ENCODE measurements at places on chromosomes 6 and 20.
A peak's percentile ranks its signal among the peaks of the same experiment; 100 is the strongest.

GRCh38 chr6:131013495-131013894 lies 49.5 kb downstream of the EPB41L2 start:
- no peak for DNase-seq

GRCh38 chr6:169069356-169069755 lies 184.3 kb downstream of the THBS2 start:
- DNase-seq = no peak

- DNase-seq = peak; percentile 62
Measured at GRCh38 chr6:2038092-2038491, 207.3 kb downstream of the GMDS start.

- no peak for DNase-seq
Measured at GRCh38 chr6:89392823-89393222, 19.2 kb downstream of the RRAGD start.

- no peak for DNase-seq
Measured at GRCh38 chr6:90982051-90982450, 395.2 kb upstream of the MAP3K7 start.

DNA sequence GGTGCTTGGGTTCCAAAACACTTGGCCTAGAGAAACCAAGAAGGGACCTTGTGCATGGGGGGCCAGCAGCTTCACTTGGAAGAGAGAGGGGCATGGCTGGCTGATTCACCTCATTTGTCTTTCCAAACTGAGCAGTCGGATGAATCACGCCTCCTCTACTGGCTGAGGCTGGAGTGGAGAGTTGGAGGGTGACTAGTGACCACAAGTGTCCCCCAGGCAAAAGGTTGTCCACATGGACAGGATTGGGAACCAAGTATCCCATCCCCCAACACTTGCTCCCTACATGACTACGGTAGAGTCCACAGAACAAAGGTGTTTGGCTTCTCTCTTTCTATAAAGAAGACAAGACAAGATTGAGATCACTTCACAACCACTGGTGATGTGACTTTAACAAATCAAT lies 875.6 kb downstream of the QKI start:
- DNase-seq = no peak

GRCh38 chr20:33169176-33169794 lies 1.3 kb downstream of the BPIFA2 start:
- peak; percentile 28 for DNase-seq

DNA sequence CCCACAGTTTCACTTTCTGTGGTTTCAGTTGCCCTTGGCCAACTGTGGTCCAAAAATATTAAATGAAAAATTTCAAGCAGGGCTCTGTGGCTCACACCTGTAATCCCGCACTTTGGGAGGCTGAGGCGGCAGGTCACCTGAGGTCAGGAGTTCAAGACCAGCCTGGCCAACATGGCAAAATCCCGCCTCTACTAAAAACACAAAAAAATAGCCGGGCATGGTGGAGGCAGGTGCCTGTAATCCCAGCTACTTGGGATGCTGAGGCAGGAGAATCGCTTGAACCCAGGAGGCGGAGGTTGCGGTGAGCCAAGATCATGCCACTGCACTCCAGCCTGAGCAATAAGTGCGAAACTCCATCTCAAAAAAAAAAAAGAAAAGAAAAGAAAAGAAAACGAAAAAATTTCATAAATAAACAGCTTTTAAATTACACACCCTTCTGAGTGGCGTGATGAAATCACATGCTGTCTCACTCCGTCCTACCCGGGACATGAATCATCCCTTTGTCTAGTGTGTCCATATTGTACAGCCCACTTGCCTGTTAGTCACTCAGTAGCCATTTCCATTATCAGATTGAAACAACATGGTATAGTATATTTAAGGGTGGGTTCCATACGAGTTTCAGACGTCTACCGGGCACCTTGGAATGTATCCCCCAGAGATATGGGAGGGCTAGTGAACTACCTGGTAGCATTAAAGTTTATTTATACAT lies 11.7 kb downstream of the PTPRK start:
- DNase-seq = no peak

DNA sequence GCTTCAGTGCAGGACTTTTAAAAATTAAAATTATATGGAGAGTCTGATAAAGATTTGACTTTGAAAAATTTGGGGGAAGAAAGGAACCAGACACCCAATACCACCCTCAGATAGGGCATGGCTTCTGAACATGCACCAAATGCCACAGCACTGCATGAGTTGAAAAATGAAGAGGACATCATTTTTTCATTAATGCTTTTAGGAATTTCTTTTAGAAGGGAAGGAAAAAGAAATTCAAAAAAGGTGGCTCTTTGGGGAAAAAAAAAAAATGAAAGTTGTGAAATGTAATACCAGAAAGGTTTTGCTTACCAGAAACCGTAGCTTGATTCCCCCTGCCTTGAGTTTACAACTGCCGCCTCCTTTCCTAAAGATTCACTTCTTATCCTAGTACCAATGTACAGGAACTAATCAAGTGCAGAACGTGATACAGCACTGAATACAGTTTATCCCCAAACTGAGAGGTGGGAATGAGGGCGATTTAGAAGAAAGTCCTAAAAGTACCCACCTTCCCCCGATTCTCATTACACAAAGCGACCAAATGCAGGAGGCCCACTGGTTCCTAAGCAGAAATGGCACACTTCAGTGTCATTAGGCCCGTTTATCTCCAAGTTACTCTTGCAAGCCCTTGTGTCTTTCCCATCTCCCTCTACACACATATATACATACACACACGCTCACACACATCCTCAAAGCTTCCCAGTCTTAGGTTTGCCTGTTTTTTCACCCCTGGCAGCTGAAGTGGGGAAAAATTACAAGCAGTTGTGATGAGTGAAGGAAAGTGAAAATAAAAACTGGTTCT lies 2.8 kb downstream of the PPP1R10 start:
- DNase-seq = no peak

- DNase-seq = no peak
Measured at GRCh38 chr6:44022296-44022661, 105.0 kb downstream of the MRPL14 start.

DNA sequence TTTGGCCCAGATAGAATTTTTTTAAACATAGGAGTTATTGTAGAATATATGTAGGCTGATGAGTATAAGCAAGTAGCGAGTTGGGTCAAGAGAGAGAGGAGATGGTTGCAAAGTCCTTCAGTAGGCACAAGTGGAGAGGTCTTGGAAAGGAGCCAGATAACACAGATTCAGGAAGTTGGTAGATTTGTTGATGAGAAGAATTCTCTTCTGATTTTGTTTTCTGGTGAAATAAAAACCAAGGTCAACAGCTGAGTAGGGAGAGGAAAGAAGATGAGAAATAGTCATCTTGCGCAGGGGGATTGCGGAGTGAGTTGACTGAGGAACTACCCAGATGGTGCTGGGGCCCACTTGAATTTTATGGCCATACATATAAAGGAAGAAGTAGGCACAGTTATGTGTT lies 17.4 kb upstream of the CD83 start:
- DNase-seq = no peak

- DNase-seq = no peak
Measured at GRCh38 chr6:106161311-106161874, 75.3 kb downstream of the PRDM1 start.

DNA sequence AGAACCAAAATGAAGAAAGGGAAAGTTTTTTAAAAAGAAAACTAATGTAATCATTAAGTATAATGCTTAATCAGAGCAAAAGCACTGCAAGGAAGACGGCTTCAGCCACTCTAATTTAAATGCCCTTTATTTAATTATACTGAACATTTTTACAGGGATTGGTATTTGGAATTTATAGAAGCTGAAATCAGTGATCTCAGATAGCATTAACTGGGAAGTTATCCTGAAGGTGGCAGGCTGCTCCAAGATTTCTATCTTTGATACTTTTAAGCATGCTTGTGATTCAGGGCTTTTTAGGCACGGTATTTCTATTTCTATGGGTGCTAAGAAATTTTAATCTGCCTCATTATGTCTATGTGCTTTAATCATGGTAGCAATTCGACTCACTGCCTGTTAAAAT lies 1.3 kb upstream of the NDUFAF4 start:
- peak; percentile 24 for DNase-seq

DNA sequence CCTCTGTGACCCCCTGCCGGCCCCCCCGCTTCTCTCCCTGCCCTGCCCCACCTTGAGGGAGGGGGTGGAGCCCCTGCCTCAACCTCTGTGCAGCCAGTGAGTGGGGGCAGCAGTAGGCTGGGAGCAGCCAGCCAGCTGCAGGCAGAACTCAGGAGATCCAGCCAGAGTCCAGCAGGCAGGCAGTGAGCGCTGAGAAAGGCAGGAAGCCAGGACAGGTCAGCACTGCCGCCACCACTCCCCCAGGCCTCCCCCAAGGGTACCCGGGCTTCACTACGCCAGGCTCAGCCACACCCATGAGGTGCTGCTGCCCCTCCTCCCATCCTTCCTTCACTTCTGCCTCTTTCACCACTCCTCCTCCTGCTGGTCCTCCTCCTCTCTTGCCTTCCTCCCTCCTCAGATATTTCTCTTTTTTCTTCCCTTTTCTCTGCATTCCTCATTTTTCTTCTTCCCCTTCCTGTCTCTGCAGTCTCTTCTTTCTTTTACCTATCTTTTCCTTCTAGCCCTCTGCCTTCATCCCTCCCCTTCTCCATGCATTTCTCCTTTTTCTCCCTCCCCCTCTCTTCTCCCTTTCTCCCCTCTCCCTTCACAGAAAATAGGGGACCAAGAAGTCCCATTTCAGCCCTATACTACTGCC lies 11.5 kb downstream of the TMEM63B start:
- no peak for DNase-seq

GRCh38 chr6:80403365-80403764 lies 296.9 kb downstream of the BCKDHB start:
- no peak for DNase-seq

GRCh38 chr6:1226277-1227099 lies 85.4 kb upstream of the FOXQ1 start:
- DNase-seq = no peak

DNA sequence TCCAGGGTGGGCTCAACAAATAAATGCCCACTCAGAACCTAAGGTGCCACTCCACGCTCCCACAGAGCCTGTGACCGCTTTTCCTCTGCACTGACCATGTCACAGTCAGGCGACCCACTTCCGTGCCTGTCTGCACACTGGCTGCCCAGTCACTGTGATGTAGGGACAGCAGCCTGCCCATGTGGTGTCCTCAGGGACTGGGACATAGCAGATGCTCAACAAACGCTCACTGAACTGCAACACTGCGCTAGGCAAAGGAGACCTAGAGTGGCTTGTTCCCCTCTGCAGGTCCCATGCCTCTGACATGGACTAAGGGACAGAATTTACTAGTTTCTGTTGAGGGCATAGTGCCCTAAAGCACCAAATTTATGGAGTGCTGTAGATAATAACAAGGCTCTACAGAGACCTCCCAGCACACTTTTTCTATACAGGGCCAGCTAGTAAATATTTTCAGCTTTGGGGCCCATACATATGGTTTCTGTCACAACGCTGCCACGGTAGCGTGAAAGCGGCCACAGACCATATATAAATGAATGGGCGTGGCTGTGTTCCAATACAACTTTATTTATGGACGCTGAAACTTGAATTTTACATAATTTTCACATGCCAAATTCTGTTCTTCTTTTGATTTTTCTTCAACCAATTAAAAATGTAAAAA lies 57.8 kb upstream of the MRPS10 start:
- no peak for DNase-seq

GRCh38 chr6:16088409-16088808 lies 40.5 kb upstream of the MYLIP start:
- DNase-seq = no peak

DNA sequence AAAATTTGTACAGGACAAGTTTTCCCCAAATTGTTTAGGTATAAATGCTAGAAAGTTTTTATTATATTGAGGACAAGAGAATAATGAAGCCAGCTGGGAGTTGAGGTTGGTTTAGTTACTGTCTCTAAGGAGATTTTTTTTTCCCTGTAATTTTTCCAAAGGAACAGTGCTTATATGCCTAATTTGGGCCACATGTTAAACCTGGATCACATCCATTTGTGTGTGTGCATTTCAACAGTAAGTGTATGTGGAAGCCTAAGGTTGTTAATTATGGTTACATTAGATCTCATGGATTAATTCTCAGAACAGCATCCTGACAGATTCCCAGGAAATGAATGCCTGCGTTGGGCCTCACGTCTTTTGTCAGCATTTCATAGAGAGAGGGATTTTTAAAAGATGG lies 4.5 kb downstream of the IGF2R start:
- no peak for DNase-seq

DNA sequence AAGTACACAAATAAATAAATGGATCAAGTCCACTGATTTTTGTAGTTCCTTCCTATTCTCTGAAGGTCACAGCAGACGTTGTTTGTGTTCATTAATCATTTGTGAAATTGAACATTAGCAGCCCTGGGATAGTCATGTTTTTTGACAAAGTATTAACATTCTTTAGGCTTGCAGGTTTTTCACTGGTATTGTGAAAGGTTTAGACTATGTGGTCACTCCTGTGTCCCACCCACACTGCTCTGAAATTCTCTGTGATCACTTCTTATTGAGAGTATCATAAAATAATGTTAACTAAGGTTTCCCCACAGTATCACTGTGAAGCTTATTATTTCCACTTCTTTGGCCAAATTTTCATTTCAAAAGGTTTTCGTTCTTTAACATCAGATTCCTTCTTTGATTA lies 3.5 kb downstream of the FAM83B start:
- no peak for DNase-seq

GRCh38 chr6:41832263-41832662 lies 44.8 kb downstream of the TOMM6 start:
- DNase-seq = no peak

- DNase-seq = peak; percentile 42
Measured at GRCh38 chr6:105452924-105453756, 50.3 kb upstream of the PREP start.

- DNase-seq = no peak
Measured at GRCh38 chr6:75481394-75481793, 12.2 kb downstream of the FILIP1 start.

DNA sequence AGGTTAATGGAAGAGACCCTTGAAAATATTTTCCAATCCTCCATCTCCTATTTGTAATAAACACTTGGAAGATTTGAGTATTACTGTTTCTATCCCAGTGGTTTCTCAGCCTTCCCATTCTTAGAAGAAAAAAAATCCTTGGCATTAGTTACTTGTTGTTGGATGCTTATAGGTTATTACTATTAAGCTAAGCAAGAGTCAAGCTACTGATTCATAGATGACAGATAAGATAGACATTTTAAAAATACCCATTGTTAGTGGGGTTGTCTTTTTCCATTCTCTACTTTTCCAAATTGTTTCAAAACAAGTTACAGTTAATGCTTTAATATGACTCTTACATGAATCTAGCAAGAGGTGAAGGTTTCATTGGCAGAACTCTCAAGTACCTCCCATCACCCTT lies 158.5 kb downstream of the HIVEP2 start:
- no peak for DNase-seq

DNA sequence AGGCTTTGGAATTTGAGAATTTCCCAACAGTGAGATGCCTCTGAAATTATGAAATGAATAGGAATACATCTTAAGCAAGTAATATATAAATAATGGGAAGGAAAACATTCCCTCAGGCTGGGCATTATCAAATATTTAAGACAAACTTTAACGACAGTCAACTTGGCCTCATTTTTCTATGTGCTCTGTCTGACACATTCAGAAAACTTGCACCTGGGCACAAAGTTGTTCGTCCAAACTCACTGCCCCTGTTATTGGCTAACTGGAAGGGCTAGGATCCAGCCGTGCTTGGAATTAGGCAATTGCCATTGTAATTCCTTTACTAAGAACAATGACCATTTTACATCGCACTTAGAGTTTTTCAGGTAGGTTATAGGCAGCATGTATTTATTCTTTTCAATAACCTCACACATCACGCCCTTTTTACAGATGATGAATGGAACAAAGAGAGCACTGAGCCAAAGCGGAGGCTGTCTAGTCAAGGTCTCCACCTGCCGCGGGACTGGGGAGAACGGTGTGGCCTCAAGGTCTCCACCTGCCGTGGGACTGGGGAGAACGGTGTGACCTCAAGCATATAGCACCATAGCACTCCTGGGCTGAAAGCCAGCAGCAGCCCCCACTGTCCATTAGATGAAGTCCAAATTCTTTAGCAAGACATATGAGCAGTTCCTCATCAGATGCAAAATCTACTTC lies 40.7 kb upstream of the FOXQ1 start:
- DNase-seq = no peak

Measured in activated CD4-positive, alpha-beta T cell treated with anti-CD3 and anti-CD28 coated beads, Interleukin-10, Interleukin-2, amounts not matched to agents 100 ng/mL and 50 ng/mL, durations not matched to agents 16 hours and 8 hours (primary cell).